ENCODE measurements at places on chromosomes 2 and 18. TPM values are rescaled to one million over a fixed set of nuclear protein-coding genes. Genes with fewer than 3 reads are reported as not detected.
A peak's percentile ranks its signal among the peaks of the same experiment; 100 is the strongest.

GRCh38 chr18:2848247-2849246 lies 1.7 kb downstream of the EMILIN2 start:
- no peak for DNase-seq

DNA sequence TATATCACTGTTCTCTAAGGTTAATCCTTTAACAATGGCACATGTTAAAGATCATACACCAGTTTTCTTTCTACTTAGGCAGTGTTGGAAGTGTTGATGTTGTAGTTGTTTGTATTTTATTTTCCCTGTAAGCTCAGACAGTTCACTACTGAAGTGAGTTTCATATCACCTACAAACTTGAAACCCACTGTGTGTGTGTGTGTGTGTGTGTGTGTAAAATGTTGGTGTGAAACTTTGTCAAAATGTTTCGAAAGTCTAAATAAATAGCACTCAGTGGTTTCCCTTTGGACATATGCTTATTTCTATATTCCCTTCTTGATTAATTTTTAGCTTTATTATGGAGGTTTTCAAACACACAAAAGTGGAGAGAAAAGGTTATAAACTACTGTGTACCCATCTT lies 79.8 kb upstream of the CAVIN2 start:
- DNase-seq = no peak

- no peak for DNase-seq
These were observed 1.6 kb downstream of the TYMS start for GRCh38 chr18:658947-659533.

GRCh38 chr2:3041841-3042600 lies 335.6 kb downstream of the EIPR1 start:
- no peak for DNase-seq

- no peak for DNase-seq
These were observed 237.5 kb downstream of the KLHL29 start for GRCh38 chr2:23622466-23622865.

DNA sequence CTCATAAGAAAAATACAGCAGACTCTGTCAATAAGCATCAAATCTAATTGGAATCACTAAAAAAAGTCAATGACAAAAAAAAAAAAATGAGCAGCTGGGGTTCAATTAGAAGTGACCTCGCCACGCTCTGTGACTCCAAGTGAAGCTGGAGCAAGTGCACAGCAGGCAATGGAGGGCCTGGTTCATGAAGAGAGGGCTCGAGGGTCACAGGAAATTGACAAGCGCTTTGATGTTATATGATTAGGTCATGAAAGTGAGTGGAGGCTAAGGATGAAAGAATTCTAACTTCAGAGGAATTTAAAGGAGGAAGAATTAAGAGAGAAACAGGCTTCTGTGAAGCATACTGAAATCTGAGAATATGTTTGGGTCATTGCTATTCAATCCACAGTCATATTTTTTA lies 85.4 kb upstream of the TMEM18 start:
- DNase-seq = no peak

DNA sequence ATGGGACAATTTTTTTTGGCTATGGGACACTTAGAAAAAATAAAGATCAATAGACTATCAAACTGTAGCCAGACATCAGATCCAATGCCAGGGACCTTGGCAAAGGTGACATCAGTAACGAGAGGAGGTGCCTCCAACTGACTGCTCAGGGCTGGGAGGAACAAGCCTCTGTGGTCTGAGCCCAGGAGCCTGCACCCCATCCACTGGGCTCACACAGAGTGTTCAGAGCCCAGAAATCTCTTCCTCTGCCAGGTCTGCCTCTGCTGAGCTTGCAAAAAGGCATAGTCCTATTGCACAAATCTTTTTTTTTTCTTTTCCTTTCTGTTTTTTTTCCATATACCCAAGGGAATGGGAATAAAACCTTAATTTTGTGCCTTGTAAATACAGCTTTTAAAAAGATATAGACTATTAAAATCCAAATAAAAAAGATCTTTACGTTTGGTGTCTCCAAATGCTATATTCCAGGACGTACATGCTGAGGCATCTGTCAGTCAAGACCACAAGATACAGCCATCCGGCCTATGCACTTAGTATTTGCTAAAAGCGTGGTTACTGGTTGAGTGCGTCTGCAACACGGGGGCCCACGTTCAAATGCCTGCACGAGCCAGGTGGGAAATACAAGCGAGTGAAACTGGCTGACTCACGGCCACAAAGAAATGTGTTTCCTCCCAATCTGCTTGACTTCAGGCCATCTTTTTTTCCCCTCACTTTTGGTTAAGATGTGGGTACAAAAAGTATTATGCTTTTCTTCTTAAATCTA lies 7.8 kb upstream of the ARHGAP25 start:
- peak; percentile 74 for DNase-seq

DNA sequence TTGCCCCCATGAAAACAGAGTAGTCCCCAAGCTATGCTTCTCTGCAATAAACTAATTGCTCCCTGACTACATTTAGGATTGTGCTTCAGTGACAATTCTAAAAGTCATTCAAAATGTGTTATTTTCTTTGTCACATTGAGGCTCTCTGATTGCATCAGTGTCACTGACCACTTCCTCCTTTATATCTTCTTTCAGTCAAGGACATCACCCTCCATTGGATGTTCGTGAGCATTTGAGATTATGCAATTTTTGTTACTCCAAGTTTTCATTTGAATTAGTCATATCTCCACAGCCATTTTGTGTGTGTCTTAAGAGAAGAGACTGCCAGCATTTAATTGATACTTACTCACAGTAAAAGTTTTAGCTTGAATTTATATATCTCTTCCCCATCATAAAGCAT lies 780.8 kb upstream of the GCFC2 start:
- DNase-seq = no peak

- DNase-seq = peak; percentile 51
These were observed 1.8 kb downstream of the ZCCHC2 start for GRCh38 chr18:62524440-62525200.

DNA sequence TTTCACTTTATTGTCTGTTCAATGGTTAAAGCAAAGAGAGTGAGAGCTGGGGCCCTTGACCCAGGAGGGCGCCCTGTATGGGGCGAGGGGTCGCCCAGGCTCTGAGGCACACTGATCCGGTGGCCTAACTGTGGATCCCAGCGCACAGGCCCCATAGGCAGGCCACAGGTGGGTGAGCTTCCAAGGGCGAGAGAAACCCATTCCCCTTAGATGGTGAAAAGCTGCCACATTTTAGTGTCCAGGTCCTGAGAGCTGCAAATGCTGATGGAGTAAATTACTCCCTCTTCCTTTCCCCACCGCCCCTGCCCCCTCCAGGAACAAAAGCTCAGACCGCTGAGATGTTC lies 5.9 kb upstream of the DLX2 start:
- DNase-seq = no peak

DNA sequence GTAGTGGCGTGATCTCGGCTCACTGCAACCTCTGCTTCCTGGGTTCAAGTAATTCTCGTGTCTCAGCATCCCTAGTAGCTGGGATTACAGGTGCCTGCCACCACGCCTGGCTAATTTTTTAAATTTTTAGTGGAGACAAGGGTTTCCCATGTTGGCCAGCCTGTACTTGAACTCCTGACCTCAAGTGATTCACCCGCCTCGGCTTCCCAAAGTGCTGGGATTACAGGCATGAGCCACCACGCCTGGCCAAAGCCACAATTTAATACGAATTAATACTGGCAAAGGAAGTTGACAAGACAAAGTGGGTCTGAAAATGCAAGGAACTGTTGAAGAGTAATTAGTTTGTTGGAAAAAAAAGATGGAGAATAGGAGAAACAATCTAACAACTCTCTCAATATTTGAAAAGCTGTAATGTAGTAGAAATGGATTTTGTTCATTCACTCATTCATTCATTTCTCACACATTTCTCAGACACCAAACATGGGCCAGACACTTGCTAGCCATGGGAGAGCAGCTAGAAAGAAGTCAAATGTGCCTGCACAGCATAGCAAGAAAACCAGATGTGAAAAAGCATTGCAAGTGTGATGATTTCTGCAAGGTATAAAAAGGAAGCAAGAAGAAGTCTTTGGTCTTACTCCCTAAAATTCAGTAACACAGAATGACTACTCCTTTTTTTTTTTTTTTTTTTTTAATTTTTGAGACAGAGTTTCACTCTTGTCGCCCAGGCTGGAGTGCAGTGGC lies 39.4 kb upstream of the ATL2 start:
- DNase-seq = no peak

- DNase-seq = no peak
These were observed 989.7 kb upstream of the CRIM1 start for GRCh38 chr2:35365859-35366258.

- DNase-seq = no peak
These were observed 141.3 kb downstream of the FIGN start for GRCh38 chr2:163594497-163594896.

The UGT1A7 gene
- not detected for total RNA-seq

The MPHOSPH10 gene
- total RNA-seq = 85.7 TPM
